Right cardiac atrium (tissue), 5 donors: ENCODE measurements at places on chromosomes 4 and X. TPM values are rescaled to one million over a fixed set of nuclear protein-coding genes. Genes with fewer than 3 reads are reported as not detected.

The TRIM60 gene
- not detected for total RNA-seq

The TKTL2 gene
- not detected for total RNA-seq

The NHS gene
- total RNA-seq, result 1.6 TPM

The NAP1L2 gene
- 8.9 TPM for total RNA-seq

- DNase-seq, result no peak
Measured at GRCh38 chr4:60948008-60948407, 252.1 kb upstream of the ADGRL3 start.

- DNase-seq, result no peak
Measured at GRCh38 chr4:150859453-150859852, 155.6 kb downstream of the LRBA start.

DNA sequence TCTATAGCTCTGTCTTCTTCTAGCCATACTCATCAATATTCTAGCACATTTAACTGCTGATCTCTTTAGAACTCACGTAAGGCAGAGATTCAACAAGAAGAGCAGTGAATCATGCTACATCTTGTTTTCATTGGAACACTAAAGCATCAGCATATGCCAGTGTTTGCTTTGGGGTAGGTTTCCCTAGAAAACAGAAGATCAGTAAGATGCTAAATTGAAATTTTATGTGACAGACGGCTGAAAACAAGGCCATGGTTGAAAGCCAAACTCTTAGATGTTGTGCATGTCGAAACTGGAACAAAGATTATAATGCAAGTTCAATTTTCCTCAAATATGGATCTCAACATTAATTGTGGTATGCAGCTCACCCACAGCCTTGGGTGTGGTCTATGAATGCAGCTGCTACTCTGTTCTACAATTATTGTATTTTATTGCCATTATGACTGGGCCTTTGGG is 107.6 kb downstream of the PDLIM5 start:
- no peak for DNase-seq

DNA sequence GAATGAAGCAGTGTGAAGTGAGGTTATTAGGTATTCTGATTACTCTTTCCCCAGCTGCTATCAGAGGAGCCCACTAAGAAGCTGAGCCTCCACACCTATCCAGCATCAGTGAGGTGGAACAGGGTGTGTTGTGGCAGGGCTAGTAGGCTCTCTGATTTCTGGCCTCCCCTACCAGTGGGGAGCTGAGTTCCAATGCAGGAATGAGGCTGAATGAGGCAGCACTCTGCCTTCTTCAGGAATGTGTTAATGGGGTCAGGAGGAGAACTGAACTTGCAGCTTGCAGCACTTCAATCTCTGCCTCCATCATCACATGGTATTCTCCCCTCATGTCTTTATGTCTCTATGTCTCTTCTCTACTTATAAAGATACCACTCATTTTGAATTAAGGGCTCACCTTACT is 26.9 kb downstream of the SOX3 start:
- no peak for DNase-seq

GRCh38 chr4:152165146-152165545 is 370.7 kb downstream of the FBXW7 start:
- no peak for DNase-seq

- no peak for DNase-seq
Measured at GRCh38 chrX:135330706-135331105, 21.4 kb downstream of the ETDC start.

GRCh38 chr4:156638334-156638733 is 333.3 kb downstream of the PDGFC start:
- no peak for DNase-seq

DNA sequence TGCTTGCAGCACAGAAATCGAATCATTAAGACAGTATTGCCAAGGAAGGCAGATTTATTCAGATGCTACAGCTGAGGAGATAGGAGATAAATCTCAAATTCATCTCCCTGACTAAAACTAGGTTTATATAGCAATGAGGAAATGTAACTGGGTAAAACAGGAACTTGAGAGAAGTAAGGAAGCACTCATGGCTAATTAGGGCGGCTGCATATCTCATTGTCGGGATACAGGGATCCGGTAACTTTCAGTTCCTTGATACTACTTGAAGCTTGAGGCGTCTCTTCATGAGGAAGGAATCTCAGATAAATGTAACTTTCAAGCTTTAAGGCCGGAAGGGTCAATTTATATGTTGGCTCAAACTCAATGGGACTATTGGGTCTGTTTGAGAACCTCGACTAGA is 129.2 kb upstream of the WDR1 start:
- no peak for DNase-seq
